Glomerular endothelial cell (primary cell): ENCODE measurements at places on chromosomes 2 and 18. TPM values are rescaled to one million over a fixed set of nuclear protein-coding genes. Genes with fewer than 3 reads are reported as not detected.

Gene LAMA1
- total RNA-seq, result 2.5 and 3.1 TPM in 2 replicates

DNA sequence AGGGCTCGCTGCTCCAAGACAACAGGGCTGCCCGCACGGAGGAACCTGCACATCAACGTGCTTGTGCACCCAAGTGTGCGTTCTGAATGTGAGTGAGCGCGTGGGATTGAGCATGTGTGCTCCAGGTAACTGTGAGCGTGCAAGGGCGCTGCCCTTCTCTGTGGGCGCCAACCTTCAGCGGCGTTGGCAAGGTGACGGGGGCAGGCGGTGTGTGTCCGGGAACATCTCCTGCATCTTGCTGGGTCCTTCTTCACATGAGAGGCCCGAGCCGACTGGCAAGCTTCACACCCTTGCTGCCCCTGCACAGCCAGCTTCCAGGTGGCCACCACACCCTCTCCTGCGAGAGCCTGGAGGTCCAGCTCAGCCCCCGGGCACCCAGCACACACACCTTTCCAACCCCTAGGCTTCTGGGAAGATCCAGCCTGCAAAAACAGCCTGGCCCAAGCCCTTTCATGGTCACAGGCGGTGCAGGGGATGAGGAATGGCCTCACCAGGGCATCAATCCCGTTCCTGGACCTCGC is 220.9 kb downstream of the HDAC4 start:
- no peak for DNase-seq

DNA sequence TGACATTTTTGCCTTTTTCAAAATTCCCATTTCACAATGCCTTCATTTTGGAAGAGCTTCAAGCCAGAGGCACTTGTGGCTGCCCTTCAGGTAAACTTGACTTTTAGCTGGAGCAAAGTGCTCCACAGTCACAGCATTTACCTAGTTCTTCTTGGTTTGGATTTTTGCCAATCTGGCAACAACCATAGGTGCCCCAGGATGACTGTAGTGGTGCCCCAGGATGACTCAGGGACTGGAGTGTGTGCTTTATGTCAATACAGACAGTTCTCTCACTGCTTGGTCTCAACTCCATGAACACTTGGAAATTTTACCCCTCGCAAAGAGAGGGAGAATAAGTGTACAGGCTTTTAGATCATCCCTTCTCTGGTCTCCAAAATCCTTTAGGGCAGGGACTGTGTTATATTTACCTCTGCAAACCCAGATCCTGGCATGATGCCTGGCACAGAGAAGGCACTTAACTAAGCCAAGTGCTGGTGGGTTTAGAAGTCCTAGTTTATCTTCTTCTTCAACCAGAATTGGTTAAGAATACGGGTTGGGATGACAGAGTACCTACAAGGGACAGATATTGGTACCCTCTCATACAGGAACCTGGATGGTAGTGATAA is 15.3 kb upstream of the PTPN4 start:
- no peak for DNase-seq

Gene DCC
- total RNA-seq, result 0.06 TPM in 1 of 2 replicates, not detected in the other

DNA sequence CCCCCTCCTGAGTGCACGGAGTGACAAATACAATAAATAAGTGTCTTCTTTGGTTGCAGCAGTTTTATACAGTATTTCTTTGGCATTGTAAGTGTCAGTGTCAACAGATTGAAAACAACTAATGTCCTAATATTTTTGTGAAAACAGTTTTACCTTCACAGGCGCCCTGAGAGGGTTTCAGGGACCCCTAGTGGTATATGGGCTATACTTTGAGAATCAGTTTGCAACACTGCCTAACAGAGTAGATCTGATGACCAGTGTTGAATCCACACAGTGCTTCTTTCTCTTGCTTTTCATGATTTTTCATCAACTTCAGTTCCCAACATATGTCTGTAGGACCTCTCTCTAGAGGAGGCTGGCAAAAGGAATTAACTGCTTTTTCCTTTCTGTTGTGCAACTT is 162.2 kb downstream of the PRPF40A start:
- DNase-seq, result no peak

- no peak for DNase-seq
Measured at GRCh38 chr18:74745633-74746403, 148.1 kb downstream of the ZNF407 start.

- DNase-seq, result no peak
Measured at GRCh38 chr2:164717000-164717803, 95.9 kb upstream of the GRB14 start.

GRCh38 chr2:149899390-149899789 is 311.8 kb upstream of the MMADHC start:
- no peak for DNase-seq

Gene VSNL1
- not detected in 2 replicates for total RNA-seq

DNA sequence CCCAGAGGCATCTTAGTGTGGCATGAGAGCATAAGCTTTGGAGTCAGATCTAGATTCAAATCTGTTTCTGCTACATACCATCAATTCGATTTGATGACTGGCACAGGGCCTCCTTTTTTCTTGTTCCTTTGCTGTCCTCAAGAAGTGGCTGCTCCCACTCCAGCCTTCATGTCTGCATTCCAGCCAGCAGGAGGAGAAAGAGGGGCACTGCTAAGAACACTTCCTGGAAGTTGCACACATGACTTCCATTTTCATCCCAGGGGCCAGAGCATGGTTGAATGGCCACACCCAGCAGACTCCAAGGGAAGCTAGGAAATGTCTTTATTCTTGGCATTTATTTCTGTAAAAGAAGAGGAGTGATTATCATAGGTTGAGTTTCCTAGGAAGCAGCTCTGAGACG is 50.4 kb downstream of the EML6 start:
- no peak for DNase-seq

Gene MARCHF7
- total RNA-seq, result 76.1 and 100 TPM in 2 replicates

- no peak for DNase-seq
Measured at GRCh38 chr2:201882353-201883090, 76.2 kb downstream of the CDK15 start.

Gene VWC2L
- not detected in 2 replicates for total RNA-seq

Gene CRACDL
- total RNA-seq, result 10.7 and 13.3 TPM in 2 replicates

- peak; percentile 9 for DNase-seq
Measured at GRCh38 chr2:71716697-71717624, 263.6 kb downstream of the DYSF start.

Gene ANKRD30BL
- not detected in 2 replicates for total RNA-seq

DNA sequence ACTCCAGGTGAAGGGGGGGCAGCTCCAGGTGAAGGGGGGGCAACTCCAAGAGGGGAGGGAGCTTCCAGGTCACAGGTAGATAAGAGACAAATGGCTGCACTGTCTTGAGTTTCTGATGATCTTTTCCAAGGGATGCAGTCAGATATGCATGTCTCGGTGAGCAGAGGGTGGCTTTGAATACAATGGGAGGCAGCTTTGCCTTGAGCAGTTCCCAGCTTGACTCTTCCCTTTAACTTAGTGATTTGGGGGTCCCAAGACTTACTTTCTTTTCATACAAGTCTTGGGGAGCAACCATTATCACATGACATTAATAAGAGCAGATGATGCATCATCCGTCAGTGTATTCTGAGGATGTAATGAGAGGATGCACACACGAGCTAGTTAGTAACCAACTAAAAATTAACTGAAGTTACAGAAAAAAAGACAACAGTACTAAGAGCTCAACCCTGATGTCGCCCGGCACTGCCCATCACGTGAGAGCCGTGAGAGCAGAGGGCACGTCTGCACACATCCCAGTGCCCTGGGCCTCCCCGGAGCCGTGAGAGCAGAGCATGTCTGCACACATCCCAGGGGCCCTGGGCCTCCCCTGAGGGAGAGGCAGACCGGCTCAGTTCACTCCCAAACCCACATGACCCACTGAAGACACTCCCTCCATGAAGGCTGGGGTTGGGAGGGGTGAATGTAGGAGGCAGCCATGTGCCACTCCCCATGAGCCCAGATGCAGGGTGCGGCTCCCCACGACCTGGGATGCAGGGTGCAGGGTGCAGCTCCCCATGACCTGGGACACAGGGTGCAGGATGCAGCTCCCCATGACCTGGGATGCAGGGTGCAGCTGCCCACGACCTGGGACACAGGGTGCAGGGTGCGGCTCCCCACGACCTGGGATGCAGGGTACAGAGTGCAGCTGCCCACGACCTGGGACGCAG is 39.4 kb downstream of the PXDN start:
- DNase-seq, result no peak

DNA sequence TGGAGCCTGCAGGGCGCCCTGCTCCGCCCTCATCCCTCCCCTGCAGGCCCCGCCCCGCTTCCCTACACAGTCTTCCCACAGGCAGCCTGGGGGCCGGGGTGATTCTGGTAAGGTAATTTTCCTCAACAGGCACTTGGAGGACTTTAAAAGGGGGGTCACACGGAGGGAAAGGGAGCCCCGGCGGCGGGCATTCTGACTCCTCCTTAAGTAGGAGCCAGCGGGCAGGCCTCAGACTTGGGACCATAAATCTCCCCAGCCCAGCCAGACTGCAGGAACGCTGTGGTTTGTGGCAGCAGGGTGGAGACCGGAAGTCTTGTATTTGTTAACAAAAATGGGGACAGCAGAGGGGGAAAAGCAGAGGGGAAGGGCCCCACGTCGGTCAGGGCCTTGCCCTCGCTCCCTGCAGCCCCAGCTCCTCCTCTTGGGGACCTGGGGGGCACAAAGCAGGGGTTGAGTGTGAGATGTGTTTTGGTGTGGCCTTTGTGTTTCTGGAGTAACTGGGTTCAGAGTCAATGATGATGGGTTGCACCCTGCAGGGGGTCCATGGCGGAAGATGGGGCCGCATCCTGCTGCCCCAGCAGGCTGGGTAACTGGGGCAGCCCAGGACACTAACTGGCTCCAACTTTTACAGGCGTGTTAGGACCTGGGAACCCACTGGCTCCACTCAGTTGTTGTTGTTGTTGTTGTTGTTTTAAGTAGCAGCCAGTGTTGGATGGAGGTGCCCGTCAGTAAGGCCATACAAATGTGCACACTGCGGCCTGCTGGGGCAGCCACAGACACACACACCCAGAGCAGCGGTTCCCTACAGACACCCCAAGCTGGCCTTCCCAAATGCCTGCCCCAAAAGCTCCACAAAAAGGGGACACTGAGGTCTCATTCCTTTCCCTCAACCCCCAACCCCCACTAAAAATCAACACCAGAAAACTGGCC is 27.7 kb downstream of the SMAD7 start:
- DNase-seq, result no peak

GRCh38 chr2:15800495-15801329 is 139.6 kb upstream of the MYCN start:
- no peak for DNase-seq

Gene LYPD6B
- 0.53 and 1.3 TPM in 2 replicates for total RNA-seq

Gene ATOH8
- 3.4 and 4.4 TPM in 2 replicates for total RNA-seq

- no peak for DNase-seq
Measured at GRCh38 chr2:72006188-72006736, 141.4 kb downstream of the CYP26B1 start.

Gene ZDBF2
- total RNA-seq, result 6.3 and 8.2 TPM in 2 replicates

GRCh38 chr2:181314551-181314950 is 142.6 kb upstream of the ITGA4 start:
- DNase-seq, result no peak

Gene CDKL4
- not detected in 2 replicates for total RNA-seq

Gene CMPK2
- 6.2 and 36.6 TPM in 2 replicates for total RNA-seq

Gene CNDP1
- not detected in 2 replicates for total RNA-seq

DNA sequence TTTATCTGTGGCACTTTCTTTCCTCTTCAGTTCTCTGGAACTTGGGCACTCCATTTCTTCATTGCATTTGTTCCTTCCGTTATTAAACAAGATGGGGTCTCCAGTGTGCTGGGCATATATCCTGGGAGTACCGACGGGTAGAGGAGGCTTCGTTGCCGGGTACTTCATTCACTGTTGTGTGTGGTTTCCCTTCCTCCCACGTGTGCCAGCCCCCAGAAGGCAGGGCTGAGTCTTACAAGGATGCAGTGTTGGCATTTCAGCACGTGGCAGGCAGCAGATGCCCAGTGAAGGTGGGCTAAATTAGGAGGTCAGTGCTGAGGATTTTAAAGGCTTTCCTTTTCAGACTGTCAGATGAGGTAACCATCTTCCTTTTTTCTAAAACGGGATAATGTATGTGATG is 58.6 kb downstream of the MGAT5 start:
- DNase-seq, result no peak

GRCh38 chr2:209663656-209664055 is 108.0 kb upstream of the UNC80 start:
- DNase-seq, result no peak

- no peak for DNase-seq
Measured at GRCh38 chr2:240604939-240605716, 18.6 kb downstream of the CAPN10 start.

GRCh38 chr18:44035554-44035953 is 645.1 kb upstream of the SETBP1 start:
- no peak for DNase-seq

DNA sequence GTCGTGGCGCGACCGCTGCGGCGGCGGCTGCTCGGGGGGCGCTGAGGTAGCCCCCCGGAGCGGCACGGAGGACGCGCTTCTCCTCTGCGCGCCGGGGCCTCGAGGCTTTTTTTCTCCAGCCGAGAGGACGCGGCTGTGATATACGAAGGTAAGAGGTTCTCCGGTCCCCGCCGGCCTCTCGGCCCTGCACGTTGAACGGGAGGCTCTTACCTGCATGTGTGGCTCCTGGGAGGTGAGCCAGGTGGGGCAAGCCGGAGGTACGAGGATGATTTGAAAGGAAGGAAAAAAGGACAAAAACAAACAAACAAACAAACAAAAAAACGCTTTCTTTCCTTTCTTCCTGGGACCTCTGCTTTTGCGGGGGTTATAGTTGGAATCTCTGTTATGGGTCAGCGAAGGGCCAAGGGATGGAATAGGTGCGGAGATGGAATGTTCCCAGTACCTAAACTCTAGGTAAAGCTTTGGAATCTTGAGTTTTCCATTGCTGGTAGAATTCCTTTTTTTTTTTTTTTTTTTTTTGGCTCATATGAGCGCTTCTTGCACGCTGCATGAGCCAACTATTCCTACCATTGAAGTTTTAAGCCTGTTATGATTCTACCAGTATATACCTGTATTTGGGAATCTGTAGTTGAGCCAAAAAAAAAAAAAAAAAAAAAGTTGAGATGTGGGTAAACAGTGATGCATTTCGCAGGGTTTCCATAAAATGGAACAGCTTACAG is 674 bp downstream of the PTPN4 start:
- no peak for DNase-seq

Gene ZNF385B
- not detected in 2 replicates for total RNA-seq

DNA sequence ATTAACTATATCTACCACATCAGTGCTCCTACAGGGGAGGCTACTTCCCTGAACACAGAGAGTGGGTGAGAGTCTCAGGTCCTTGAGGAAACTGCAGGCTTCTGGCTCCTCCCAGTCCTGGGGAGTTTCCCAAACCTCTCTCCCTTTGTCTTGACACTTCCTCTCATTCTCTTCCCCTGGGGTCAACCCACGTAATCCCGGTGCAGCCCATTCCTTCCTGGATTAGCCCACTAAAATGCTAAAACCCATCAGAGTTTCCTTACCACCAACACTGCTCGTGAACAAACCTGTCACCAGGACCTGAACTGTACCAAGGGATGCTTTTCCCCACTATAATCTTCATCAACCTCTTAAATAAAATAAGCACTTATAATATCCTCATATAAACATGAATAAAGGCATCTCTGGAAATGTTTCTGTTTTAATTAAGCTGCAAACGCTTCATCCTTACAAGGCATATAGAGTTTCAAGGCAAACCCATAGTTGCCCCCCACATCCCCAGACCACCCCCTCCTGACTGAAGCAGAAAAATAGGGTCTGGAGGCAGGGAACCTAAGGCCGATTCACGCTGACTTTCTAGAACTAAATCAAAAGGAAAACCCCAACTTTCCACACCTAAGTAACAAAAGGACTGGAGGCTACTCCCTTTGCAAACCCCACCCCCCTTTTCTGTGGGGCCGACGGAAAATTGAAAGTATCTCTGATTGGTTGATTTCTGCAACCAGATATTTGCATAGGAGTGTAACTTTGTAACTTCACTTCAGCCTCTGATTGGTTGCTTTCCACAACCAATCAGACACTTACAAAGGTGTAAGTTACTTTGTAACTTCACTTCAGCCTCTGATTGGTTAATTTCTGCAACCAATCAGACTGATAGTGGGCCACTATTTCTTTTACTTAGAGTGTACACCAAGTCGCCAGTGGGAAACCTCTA is 19.0 kb downstream of the TMSB10 start:
- DNase-seq, result peak; percentile 85
